ENCODE measurements at places on chromosomes 4 and X.

- DNase-seq: no peak
These were observed 12.4 kb downstream of the GPAT3 start for GRCh38 chr4:83548151-83548905.

GRCh38 chr4:141347684-141348083 is 127.0 kb downstream of the ZNF330 start:
- no peak for DNase-seq

GRCh38 chr4:76214177-76214675 is 602 bp upstream of the SCARB2 start:
- no peak for DNase-seq

GRCh38 chr4:113355550-113356371 is 306.3 kb downstream of the ANK2 start:
- no peak for DNase-seq

DNA sequence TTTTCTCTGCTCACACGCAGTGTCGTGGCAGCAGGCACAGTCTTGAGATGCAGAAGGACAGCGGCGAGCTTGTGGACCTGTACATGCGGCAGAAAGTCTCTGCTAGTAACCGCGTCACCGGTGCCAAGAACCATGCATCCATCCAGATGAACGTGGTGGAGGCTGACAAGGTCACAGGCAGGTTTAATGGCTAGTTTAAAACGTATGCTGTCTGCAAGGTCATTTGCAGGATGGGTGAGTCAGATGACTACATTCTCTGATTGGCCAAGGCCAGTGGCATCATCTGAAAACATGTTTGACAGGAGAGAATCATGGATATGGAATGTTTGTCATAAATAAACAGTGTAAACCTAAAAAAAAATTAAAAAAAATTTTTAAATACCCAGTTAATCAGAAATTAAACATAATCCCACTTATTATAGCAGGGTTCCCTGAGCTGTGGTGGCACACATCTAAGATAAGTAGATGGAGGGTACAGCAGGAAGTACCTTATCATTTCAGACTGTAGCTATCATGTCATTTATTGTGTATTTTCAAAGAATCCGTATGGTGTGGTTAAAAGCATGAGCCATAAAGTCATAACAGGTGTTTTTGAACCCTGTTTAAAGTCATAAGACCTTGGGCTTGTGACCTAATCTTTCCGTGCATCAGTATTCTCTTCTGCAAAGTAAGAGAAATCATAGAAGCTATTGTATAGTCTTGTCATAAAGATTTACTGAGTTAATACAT is 7.5 kb upstream of the BMP2K start:
- no peak for DNase-seq

DNA sequence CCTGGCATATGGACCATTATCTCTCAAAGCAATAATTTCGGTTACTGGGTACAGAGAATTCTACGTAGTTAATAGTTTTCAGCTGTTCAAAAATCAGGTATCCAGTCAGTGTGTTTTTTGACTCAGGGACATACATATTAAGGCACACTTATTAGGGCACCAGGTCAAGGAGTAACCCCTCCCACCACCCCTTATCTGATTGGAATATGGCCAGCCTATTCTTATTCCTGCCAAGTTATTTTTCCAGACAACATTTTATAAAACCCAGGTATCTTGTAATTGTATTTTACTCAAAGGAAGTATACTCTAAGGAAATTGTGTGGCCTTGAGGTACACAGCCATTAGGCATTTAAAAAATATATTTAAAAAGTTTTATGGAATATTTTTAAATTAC is 4.3 kb downstream of the ZFX start:
- DNase-seq: no peak

DNA sequence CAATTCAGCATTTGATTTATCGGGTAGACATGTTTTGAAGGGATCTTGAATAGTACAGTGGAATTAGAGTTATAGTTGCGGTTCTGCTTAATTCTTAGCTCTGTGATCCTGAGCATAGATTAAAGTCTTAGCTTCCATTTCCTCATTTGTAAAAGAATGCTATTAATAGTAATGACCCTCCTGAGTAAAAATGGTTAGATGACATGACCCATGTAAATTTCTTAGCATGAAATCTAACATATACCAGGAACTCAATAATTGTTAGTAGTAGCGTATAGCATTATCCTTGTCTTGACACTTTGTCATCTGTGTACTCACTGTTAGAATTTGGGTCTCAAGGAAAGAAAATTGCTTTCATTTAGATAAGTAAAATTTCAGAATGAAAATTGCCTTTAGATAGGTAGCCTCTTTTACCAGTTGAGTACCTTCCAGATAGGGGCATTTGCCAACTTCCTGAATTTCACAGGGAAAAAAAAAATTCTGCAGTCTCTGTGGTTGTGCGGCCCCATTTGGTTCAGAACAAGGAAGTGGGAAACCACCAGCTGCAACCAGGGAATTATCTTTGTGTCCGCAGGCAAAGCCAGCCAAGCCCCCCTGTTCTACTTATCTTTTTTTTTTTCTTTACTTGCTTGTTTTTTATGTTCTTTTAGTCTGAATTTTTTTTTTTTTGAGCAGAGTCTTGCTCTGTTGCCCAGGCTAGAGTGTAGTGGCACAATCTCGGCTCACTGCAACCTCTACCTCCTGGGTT is 86.9 kb downstream of the TMEM164 start:
- DNase-seq: no peak

GRCh38 chr4:75678965-75679364 is 5.8 kb upstream of the G3BP2 start:
- DNase-seq: no peak
